ENCODE measurements at places on chromosomes 1 and 21.
A peak's percentile ranks its signal among the peaks of the same experiment; 100 is the strongest.

DNA sequence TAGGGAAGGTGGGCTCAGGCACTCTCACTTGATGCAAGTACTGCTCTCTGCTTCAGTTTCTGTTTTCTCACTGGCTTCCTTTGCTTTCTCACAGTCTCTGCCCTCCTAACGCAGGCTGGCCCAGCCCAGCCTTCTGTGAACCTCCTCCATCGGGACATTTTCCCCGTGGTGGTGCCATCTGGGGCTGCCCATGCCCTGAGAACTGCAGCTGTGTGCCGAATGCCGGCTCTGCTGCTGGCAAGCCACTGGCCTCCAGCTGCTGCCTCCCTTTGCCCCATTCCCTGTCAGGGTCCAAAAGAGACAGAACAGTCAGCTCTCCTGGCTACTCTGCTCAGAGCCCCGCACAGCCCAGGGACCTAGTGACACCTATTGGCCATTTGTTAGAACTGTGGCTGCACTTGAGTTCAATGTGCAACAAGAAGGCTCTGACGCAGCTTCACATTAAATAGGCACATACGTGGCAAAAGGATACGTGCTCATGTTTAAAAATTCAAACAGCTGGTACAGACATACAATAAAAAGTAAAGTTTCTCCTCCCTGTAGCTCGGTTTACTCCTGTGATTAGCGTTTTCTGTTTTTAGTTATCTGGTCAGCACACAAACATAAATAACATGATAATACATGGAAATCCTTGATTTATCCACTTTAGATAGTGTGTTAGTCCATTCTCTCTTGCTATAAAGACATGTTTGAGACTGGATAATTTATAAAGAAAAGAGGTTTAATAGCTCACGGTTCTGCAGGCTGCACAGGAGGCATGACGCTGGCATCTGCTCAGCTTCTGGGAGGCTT is 46.6 kb downstream of the FCRL5 start:
- peak; percentile 45 for DNase-seq

DNA sequence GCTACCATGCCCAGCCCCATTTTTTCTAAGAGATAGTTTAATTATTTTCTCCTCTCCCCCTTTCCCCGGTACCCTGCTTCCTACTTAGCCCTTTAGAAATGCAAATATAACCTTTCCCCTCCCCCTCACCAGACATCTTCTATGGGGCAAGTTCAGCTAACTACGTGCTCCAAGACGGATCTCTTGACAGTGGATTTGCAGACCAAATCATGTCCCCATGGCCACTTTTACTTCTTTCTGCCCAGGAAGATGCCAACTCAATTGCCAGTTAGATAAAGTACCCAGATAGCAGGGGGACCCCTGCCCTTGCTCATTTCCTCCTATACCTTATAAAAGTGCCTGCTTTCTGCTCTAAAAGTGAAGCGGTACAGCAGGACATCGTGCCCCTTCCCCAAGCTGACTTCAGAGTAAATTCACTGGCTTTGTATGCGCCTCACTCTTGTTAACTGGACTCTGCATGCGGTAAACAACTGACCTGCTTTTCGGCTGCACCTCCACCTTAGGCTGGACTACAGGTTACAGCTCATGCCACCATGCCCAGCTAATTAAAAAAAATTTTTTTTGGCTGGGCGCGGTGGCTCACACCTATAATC is 7.4 kb downstream of the DNAJC11 start:
- no peak for DNase-seq

- DNase-seq: no peak
These were observed 4.7 kb upstream of the ECE1 start for GRCh38 chr1:21295002-21295401.

GRCh38 chr1:160647329-160647720 is 481 bp upstream of the SLAMF1 start:
- DNase-seq: no peak

- DNase-seq: no peak
These were observed 359.0 kb downstream of the RGS7 start for GRCh38 chr1:240998024-240998423.

DNA sequence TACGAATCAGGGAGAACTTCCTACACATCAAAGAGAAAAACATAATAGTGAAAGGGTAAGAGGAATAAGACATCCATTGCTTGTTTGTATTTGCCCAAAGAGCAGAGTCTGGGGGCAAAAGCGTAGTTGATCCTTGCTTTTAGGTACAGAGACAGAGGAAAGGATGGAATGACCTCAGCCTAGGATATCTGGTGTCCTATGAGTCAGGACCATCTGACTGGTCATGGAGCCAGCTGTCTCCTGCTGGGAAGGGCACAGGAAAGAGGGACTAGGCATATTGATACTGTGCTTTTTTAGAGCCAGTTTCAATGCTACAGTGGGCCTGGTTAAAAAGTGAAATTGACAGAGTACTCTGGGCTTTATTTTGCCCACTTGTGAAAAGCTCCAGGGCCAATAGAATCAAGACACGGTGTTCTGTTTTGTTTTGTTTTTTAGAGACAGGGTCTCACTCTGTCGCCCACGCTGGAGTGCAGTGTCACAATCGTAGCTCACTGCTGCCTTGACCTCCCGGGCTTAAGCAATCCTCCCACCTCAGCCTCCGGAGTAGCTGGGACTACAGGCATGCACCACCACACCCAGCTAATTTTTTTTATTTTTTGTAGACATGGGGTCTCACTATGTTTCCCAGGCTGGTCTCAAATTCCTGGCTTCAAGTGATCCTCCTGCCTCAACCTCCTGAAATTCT is 3.2 kb downstream of the PLEKHO1 start:
- DNase-seq: no peak

DNA sequence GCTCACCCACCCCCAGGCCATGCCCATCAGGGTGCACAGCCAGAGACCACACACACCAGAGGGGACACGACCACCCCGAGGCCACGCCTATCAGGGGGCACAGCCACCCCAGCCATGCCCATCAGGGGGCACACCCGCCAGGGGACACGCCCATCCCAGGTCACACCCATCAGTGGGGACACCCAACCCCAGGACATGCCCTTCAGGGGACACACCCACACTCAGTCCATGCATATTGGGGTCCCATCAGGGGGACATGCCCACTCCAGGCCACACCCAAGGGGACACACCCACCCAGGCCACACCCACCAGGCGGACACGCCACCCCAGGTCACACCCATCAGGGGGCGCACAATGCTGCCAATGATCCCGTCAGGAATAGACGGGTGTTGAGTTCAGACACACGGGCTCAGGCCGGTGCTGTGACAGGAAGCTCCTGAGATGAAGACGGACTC is 20.7 kb downstream of the MCM3AP start:
- DNase-seq: no peak

DNA sequence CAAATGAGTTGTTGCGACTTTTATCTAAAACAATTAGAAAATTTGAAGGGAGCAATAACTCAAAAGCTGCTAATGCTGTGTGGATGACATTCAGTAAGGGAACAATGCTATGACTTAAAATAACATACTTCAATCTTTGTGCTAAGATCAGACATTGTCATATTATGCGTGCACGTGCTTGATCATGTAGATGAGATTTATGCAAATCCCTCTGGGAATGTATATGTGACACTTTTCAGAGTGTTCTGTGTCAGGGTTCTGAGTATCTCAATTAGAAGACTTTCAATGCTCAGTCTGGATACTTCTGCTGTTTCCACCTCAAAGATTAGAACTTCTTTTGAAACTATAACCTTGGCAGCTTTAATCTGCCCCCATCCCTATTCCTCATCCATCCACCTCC is 18.6 kb upstream of the POU2F1 start:
- no peak for DNase-seq

DNA sequence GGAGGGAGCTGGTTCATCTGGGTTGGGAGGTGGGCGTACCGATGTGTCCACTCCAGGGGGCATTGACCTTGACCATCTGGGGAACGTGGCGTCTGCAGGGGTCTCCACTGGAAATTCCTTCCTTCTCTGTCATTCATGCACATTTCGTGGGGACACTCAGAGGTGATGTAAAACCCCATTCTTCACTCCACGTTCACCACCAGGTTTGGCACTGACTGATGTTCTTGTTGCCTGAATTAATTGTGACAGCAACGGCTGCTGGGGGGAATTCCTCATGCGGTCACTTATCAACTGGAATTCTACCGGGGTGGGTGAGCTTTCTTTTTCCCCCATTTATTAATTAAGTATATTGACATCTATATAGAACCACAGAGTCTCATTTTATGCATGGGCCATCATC is 18.1 kb upstream of the POFUT2 start:
- no peak for DNase-seq

DNA sequence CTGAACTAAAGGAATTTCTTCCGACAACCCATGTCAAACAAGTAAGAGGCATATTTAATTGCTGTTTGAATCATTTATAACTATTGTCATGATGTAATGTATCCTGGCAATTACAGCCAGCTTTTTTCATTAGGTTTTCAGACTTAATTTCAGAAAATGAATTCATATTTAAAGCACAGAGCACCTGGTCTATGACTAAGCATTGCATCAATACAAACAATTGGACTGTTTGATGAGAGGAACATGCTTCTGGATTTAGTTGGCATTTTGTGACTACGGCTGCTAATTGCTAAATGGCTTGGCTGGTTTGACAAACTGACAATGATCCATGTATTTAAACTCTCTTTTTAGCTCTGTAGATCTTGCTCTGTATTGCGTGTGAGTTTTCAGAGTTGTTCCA is 853.4 kb downstream of the NCAM2 start:
- no peak for DNase-seq

- peak; percentile 66 for DNase-seq
These were observed at the start of gene KCNA2 for GRCh38 chr1:110605901-110606656. Gene KCNA2 (minus strand): TSS chr1:110606358. CDS start chr1:110604782, 1,576 bp downstream.

GRCh38 chr21:44473915-44474555 is 18.7 kb downstream of the LRRC3 start:
- no peak for DNase-seq

- peak; percentile 30 for DNase-seq
These were observed 43.7 kb downstream of the HLX start for GRCh38 chr1:220922951-220923350.

- no peak for DNase-seq
These were observed 35.1 kb downstream of the CATSPERE start for GRCh38 chr1:244496186-244496585.

GRCh38 chr1:229164836-229165735 is 105.8 kb upstream of the RAB4A start:
- no peak for DNase-seq

GRCh38 chr1:22794647-22795365 is 84.2 kb downstream of the EPHB2 start:
- DNase-seq: no peak

DNA sequence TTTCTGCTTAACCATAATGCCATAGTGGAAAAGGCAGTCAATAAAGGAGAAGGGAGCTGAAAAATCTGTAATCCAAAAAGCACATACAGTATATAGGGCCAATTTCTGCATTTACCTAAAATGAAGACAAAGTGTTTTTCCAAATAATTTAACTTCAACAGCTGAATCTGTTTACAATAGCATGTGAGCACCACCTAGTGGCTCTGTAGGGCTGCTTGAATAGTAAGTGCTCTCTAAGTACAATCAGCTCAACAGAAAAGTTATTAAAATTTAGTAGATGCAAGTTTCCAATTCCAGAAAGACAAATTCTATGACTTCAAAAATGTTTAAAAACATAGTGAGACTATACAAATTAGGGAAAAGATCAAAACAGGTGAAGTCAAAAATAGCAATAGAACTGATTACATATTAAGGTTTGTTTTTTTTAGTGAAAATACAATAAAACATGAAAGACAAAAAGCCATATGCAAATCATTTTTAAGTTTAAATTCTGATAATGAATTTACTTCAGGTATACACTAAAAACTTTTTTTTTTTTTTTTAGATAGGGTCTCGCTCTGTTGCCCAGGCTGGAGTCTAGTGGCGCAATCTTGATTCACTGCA is 220.0 kb downstream of the SETD4 start:
- peak; percentile 57 for DNase-seq

DNA sequence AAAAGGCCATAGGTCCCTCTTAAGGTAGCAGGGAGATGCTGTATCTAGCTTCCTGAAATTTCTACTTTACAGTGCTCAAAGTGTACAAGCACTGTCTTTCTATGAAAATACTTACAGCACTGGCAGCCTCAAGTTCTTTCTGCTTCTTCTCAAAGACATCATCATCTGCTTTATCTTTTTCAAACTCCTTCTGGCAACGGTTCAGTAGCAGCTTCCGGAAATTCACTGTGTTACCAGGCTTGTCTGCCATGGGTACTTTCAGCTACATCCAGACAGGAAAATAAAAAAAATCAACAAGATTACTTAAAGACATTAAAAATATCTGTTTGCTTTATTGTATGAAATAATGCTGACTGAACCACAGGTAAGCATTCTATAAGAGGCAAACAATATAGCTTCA is 77.9 kb upstream of the HP1BP3 start:
- DNase-seq: no peak

- no peak for DNase-seq
These were observed 107.3 kb upstream of the PDC start for GRCh38 chr1:186568221-186568620.

DNA sequence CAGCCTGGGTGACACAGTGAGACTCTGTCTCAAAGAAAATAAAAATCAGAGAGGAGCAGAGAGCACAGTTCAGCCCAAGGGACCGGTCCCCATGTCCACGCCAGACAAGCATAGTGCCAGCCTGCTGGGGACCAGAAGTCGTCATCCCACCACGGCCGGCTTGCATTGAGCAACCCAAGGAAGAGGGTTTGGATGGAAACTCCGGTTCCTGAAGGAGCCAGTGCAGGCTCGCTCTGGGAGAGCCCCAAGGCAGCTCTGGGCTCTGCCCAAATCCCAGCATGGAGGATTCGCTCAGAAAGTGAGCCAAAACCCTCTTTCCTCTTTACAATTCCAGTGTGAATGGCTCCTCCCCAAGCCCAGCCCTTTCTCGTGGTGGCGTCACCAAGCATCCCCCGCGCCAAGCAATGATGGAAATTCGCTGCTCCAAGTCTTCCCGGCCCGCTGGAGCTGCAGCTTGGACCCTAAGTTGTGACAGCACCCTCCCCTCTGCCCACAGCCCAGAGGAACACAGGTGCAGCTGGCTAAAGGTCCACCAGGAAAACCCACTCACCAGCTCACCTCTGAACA is 64.1 kb upstream of the SLC25A33 start:
- no peak for DNase-seq

GRCh38 chr1:182781841-182782586 is 7.6 kb upstream of the NPL start:
- peak; percentile 48 for DNase-seq

DNA sequence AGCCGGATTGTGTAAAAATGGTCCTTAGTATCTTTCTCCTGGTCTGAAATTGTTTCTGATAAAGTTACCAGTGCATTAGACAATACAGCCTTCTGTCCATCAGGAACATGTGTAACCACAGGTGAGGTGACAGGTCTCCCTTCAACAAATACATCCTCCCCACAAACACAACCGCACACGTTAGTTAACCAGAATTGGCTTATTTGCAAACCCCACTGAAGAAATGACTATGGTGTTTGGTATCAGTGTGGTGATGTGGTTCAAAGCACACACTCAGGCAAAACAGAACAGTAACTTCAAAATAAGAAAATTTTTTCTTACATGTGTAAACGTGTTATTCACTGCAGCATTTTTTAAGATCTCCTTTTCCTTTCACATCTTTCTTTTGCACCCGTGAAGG is 517.2 kb upstream of the NR5A2 start:
- DNase-seq: no peak

GRCh38 chr21:23664193-23664694 is 1943.0 kb downstream of the MRPL39 start:
- peak; percentile 3 for DNase-seq

GRCh38 chr21:38626306-38626705 is 128.0 kb upstream of the ERG start:
- DNase-seq: no peak

Data from neuronal stem cell (in vitro differentiated cells).